GM06990 (cell line): ENCODE measurements at places on chromosomes 4 and X.

- DNase-seq: no peak
Observed at GRCh38 chr4:14384824-14385223, 617.5 kb upstream of the CPEB2 start.

- peak; percentile 99 for DNase-seq
Observed at GRCh38 chr4:73069338-73070073, at the start of gene COX18. COX18 (minus strand) TSS chr4:73069716; CDS start chr4:73069649, 67 bp downstream.

DNA sequence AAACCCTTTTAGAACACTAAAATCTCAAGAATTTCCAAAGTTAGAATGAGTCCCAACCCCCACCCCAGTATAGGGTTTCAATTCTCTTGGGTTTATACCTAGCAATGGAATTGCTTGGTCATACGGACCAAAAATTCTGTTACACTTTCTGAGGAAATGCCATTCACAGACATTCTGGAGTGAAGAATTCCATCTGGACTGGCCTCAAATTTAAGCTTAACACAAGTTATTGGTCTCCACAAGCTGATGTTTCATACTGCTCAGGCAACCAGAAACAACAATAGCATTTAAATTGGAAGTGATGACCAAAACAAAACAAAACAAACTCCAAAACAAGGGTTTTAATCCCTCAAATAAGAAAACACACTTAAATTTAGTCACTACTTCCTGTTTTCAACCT is 51.1 kb downstream of the GPC4 start:
- no peak for DNase-seq

DNA sequence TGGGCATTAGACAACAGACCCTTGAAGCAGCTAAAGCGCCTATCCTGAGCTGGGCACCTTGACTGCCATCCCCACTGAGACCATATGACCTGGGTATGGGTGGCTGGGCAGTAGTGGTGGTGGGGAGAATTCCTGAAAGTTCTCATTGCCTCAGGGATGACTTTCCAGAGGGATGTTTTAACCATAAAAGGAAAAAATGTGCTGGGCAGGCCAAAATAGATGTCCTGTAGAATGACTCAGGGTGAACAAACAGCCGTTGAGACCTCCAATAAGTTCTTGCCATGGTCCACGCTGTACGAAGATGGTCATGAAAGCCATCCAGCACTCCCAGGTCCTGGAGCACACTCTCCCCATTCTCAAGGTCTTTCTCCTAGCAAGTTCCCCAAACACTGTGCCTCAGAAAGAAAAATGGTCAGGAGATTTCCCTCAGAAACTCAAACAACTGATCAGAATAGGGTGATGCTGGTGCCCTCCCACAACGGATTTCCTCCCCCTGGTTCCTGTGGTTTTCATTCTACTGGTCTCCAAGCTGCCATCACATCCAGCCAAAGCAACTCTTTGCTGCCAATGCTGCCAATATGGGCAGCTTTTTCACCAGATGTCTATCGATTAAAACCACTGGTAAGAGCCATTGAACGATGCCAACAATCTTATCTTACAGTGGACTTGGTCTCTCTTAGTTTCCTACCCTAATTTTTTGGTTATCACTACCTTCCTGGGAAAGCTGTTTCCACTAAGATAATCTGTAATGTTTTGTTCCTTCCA is 11.2 kb downstream of the CDKN2AIP start:
- DNase-seq: no peak

- DNase-seq: no peak
Observed at GRCh38 chr4:4791299-4792111, 68.0 kb upstream of the MSX1 start.

DNA sequence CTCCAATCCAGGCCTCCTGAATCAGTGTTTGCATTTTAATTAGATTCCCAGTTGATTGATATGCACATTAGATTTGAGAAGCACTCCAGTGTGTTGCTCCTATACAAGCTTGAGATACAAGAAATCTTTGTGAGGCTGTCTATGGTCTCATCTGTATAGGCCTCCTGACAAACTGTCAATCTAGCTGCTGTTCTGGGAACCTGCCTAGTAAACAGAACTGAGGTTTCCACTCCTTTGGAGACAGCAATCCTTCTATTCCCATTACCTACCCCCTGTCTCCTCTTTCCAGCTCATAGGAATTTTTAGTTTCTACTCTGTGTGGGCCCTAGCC is 306.1 kb upstream of the EMCN start:
- DNase-seq: no peak

DNA sequence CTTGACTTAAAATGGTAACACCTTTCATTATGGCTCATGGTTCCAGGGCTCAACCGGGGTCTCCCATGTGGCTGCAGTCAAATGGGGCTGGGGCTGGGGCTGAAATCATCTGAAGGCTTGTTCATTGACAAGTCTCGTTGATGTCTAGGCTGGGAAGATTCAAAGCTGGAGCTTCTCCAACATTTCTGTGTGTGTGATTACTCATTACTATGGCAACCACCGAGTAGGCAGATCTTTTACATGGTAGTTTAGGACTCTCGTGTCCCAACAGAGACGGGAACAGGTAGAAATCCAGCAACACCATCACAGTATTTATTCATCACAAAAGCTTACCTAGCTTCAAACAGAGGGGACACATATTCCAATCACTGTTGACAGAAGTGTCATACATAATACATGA is 7.8 kb downstream of the YTHDC1 start:
- DNase-seq: no peak

DNA sequence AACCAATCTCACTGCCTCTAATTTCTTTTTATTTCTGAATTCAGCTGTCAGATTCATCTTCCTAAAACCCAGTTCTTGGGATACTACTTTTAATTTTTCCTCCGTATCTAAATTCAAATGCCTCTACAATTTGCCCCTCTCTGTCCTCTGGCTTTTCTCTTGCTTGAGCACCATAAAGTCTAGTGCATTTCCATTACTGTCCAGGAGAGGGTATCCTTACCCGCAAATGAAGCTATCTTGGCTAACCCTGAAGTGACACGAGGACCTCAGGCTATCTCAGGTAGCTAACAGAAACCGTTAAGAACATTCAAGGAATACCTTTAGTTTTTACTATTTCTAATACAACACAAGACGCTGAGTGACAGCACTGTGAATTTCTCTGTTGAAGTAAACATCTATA is 49.4 kb upstream of the PRR32 start:
- DNase-seq: no peak

- peak; percentile 14 for DNase-seq
Observed at GRCh38 chr4:78863254-78863869, 75.9 kb downstream of the PAQR3 start.

DNA sequence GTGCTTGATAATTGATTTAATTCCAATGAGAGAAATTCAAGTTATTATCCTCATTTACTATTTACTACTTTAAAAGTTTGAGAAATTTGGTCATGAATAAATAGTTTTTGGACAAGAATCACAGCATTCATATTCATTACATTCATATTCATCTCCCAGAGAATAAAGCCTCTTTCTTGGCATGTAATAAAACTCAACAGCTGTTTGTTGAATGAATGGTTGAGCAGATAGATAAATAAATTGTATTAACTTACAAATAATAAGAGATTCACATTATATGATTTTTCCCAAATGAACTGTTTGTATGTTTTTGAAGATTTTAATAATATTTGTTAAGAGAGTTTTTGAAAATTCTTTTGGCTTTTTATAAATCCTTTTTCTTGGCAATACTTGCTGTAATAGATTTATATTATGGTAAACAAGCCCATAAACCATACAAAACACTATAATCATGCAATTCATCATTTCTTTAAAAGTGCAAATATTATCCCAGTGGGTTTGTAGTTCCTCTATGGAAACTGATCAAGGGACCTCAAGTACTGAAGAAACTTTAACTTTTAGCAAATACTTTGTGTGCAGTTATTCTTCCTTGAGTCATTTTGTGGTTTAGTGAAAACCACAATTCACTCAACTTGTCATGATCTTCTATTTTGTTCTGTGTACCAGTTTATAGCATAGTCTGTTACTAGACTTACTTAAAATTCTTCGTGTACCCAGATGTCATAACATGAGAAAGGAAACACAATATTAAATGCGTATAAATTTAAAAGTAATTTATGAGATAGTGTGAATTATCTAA is 371.8 kb downstream of the ADGRL3 start:
- no peak for DNase-seq

- DNase-seq: no peak
Observed at GRCh38 chrX:19785647-19786046, 101.8 kb downstream of the SH3KBP1 start.

DNA sequence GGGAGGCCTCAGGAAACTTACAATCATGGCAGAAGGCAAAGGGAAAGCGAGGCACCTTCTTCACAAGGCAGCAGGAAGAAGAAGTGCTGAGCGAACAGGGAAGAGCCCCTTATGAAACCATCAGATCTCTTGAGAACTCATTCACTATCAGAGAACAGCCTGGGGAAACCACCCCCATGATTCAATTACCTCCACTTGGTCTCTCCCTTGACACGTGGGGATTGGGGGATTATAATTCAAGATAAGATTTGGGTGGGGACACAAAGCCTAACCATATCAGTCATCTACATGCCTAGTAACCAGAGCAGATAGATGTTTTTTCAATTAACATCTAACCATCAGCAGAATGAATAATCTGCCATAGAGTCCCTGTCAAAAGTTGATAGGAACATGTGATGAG is 30.4 kb downstream of the FAM13A start:
- DNase-seq: no peak

DNA sequence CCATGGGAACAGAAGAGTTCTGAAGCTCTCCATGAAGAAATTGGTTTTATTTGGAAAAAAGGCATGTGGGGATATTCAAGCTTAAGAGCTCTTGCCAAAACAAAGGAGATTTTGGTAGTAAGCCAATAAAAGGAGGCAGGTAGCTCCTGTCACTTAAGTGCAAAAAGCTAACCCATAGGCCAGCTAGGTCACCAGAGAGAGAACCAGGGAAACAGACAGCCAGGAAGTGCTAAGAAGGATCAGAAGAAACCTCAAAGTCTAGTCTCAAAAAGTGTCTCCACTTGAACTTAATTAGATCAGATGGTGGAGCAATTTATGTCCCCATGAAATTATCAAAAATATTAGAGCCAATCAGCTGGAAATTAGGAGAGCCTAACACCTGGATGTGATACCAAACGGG is 49.2 kb downstream of the CD40LG start:
- no peak for DNase-seq

DNA sequence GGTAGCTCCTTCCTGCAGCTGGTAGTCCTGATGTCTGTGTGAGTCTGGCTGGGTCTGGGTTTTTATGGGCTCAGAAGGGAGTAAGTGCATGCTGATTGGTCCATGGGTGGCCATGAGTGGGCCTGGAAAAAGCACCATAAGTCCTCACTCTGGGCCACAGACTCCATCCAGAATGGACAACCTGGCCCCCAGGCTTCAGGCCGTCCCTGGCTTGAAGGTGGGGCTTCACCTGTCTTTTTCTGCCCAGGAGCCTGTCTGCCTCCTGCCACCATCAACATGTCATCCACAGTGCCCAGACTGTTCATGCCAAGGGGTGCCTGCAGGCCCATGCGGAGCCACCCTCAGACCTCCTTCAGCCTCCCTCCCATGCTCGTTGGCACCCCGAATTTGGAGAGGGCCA is 620.0 kb downstream of the RAPGEF2 start:
- no peak for DNase-seq

DNA sequence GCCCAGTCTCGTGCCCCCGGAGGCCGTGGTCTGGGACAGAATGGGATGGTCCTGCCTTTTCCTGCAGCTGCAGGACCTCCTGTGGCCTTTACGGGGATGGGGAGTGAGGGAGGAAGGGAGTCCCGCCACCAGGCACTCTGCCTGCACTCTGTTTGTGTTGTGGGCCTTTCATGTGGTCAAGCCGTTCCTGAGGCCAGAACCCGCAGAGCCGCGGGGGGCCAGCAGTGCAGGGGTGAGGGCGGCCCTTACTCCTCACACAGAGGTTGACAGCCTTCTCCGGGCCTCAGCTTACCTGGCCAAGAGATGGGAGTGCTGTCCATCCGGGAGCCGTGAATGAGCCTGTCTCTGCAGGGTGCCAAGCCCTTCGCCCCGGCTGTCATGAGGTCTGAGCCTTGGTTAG is 230.7 kb downstream of the AFAP1 start:
- DNase-seq: no peak

- DNase-seq: no peak
Observed at GRCh38 chrX:68196939-68197791, 236.1 kb downstream of the OPHN1 start.

DNA sequence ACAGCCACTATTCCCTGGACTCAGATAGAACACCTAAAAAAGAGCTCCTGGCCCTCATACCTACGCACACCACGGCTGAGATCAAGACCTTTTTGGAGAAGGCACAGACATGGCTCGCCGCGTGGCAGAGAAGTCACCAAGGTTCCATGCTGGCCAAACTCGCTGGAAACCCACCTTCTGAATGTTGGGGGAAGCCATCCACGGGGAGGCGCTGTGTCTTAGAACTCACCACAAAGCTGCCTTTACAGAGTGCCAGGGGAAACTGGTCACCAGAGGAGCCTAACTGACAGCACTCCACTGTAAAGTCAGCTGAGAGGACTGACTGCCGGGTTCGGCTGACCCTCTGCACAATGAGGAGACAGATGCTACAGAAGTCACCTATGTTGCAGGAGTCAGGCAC is 97.9 kb downstream of the NEUROG2 start:
- DNase-seq: no peak

GRCh38 chr4:75514949-75515612 is 808 bp downstream of the THAP6 start:
- DNase-seq: peak; percentile 27

DNA sequence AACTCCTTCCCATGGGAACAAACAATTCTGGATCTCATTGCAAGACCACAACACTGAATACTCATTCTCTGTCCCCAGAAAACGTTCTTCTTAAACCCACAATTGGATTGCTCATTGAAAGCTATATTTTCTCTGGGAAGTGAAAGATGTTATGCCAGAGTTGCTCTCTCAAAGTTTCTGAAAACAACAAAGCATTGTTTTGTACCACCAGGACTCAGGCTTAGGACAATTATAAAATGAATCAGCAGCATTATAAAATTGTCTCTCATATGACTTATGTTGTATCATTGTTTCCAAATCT is 26.5 kb downstream of the TFDP3 start:
- DNase-seq: no peak

DNA sequence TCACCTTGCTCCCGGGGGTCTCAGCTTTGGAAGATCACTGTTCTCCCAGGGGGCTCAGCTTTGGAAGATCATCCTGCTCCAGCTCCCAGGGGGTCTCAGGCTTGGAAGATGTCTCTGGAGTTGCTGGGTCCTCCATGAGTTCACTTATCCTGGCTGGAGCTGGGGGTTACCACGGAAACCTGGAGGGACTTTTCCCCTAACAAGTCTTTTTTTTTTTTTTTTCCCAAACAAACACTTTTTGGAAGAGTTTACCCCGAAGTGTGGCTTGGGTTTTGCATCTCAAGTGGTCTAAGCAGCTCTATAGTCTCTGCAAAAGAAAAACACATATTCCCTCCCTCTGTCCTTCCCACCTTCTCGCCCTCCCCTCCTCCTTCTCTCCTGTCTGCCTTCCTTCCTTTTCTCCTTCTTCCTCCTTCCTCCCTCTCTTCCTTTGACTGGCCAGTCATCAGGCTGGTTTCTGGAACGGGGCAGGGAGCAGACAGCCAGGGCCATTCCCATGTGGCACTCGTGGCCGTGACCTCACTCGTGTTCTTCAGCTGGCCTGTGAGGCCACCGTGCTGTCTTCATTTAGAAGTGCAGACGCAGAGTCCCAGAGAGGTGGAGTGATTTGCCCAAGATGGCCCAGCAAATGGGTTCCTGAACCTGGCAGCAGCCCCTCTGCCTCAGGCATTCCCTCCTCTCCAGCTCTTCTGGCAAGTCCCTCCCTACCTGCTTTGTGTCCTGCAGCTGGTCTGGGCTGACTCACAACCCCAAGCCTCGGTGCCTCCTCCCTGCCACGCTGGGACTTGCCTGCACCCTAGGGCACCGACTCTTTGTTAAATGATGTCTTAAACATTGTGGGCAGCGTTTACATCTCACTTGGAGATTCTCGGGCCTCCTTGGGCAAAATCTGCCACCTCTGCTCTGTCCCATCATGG is 25.9 kb upstream of the HMX1 start:
- DNase-seq: no peak
